ENCODE measurements at places on chromosomes 3 and 15.

DNA sequence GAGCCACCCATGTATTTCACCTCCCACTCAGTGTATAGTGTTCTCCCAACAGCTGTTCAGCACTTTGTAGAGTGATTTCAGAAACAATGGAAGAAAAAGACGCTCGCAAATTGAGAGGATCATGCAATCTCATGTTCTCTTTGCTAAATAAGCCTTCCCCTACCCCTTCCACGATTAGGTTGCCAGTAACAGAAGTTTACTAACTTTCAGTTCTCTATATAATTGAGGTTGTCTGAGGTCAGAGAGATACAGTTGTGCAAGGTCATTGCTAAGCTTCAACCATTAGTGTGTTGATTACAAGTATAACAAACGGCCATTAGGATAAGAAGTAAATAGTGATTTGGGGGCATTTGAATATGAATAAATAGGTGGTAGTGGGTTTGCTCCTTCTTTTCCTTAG, 99.6 kb downstream of the TUSC7 start:
- no peak for DNase-seq

DNA sequence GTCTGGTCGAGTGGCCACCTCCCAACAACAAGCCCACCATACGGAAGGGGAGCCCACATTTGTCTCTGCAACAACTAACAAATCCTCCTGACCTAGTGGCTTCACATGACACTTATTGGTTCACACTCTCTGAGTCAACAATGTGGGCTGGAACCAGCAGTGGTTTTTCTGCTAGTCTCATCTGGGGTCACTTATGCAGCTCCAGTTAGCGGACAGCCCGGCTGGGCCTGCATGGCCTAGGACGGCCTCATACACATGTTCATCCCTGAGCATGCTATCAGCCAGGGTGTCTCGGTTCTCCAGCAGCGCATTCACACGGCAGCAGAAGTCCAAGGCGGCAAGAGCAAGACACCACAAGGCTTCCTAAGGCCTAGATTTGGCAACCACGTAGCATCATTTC, 281.7 kb downstream of the XXYLT1 start:
- no peak for DNase-seq

DNA sequence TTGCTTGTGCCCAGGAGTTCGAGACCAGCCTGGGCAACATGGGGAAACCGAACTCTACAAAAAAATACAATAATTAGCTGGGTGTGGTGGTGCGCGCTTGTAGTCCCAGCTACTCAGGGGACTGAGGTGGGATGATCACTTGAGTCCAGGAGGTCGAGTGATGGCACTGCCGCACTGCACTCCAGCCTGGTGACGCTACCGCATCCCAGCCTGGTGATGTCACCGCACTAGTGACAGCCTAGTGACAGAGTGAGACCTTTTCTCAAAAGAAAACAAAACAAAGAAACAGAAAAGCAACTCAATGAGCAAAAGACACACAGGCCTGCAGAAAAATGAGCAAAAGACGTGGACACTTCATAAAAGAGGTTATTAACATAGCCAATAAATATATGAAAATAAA, 19.9 kb upstream of the SYNM start:
- DNase-seq: no peak

DNA sequence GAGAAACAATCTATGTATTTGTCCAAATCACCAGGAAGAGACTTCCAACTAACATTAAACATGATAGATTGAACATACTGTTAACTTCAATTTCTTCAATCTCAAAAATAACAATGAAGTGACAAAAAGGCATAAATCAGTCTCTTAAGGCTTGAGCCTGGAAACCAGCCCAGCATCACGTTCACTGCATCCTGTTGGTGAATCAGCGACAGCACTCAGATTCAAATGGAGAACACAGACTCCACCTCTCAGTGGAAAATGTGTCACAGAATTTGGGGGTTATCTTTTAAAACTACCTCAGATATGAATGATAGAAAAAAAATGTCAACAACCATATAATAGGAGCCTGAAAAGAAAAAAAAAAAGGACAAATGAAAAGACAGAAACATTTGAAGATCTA, 212.0 kb downstream of the MINAR1 start:
- no peak for DNase-seq

DNA sequence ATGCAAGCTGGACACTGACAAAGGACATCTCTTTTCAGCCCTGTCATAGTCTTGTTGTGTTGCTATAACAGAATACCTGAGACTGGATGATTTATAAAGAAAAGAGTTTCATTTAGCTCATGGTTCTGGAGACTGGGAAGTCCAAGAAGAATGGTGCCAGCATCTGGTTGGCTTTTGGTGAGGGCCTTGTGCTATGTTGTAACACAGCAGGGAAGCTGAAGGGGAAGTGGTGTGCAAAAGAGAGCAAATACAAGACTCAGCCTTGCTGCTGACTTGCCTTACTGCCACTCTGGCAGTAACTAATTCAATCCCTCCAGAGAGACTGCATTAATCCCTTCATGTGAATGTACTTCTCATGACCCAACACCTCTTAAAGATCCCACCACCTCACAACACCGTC, 356.3 kb upstream of the PROK2 start:
- no peak for DNase-seq

Data from activated CD4-positive, alpha-beta T cell treated with anti-CD3 and anti-CD28 coated beads for 24 hours (primary cell).